Activated CD4-positive, alpha-beta T cell treated with anti-CD3 and anti-CD28 coated beads, Interleukin-2, amount 50 U/mL, for 16 hours (primary cell): ENCODE measurements at places on chromosomes 4 and X.
A peak's percentile ranks its signal among the peaks of the same experiment; 100 is the strongest.

GRCh38 chr4:141905751-141906150 is 269.4 kb downstream of the IL15 start:
- DNase-seq = no peak

- DNase-seq = no peak
These were observed 472.1 kb downstream of the TMA16 start for GRCh38 chr4:163966612-163967011.

- DNase-seq = peak; percentile 33
These were observed 367.4 kb downstream of the UNC5C start for GRCh38 chr4:95181243-95181995.

DNA sequence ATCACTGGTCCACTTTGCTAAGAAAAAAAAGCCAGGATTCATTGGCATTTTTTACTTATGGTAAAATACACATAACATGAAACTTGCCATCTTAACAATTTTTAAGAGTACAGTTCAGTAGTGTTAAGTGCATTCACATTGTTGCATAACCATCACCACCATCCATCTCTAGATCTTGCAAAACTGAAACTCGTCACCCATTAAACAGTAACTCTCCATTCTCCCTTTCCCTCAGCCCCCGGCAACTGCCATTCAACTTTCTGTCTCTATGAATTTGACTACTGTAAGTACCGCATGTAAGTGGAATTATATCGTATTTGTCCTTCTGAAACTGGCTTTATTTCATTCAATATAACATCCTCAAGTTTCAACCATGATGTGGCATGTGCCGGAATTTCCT is 56.3 kb upstream of the LNX1 start:
- DNase-seq = no peak

- DNase-seq = no peak
These were observed 17.1 kb upstream of the SMIM20 start for GRCh38 chr4:25896776-25897539.

DNA sequence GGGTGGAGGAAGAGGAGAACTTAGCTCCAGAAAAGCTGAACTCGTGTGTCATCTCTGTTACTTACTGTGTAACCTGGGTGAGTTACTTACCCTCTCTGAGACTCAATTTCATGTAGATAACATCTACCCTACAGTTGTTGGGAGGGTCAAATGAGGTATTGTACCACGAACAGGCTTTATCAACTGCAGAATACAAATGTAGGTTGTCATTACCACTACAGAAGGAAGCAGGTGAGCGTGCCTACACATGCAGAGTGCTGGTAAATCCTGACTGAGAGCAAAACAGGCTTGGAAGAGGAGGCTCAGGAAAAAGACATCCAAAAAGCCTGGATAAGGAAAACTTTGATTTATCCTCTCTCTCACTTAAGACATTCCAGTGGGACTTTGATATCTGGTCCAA is 7.2 kb downstream of the PIGA start:
- DNase-seq = no peak

DNA sequence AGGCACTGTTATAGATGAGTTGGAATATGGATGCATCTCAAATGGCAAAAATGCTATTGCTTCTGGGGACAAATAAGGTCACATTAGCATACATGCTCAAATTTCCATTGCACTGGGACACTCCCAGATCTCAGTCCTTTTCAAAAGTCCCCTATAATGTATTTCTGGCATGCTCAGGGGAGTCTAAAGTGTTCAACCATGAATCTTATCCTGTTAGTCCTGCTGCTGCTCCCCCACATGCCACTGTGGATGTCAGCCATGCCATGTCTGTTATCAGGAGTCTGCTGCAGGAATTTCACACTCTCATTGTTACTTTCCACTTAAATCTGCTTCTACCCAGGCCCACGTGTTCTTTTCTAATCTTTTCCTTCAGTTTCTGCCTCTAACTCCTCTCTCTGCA is 1000.6 kb downstream of the CCSER1 start:
- no peak for DNase-seq
